Ascending aorta (tissue), 2 donors: ENCODE measurements at places on chromosomes 4 and X.

- no peak for DNase-seq
Observed at GRCh38 chr4:43224559-43224958, 332.0 kb downstream of the GRXCR1 start.

DNA sequence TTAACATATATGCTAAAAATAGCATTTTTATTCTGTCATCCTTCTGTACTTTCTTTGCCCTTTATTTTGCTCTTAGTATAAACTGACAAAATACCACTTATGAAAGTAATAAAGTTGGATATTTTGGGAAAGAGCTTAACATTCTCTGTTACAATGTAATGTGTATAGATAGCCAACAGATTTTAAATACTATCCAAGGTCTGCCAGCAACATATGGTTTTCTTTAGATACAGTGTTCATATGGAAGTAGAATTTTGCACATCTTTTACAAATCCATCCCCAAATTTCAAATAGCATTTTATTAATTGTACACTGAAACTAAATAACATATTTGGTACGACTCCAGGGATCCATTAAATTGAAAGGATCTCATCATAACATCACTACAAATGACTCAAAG is 268.6 kb upstream of the PCDH18 start:
- no peak for DNase-seq

- DNase-seq: no peak
Observed at GRCh38 chr4:147740176-147740575, 8.3 kb downstream of the ARHGAP10 start.

- DNase-seq: no peak
Observed at GRCh38 chr4:97868097-97868496, 275.2 kb downstream of the STPG2 start.

- no peak for DNase-seq
Observed at GRCh38 chrX:19739683-19740082, 147.7 kb downstream of the SH3KBP1 start.

GRCh38 chrX:87900320-87900908 is 382.8 kb downstream of the KLHL4 start:
- DNase-seq: no peak

DNA sequence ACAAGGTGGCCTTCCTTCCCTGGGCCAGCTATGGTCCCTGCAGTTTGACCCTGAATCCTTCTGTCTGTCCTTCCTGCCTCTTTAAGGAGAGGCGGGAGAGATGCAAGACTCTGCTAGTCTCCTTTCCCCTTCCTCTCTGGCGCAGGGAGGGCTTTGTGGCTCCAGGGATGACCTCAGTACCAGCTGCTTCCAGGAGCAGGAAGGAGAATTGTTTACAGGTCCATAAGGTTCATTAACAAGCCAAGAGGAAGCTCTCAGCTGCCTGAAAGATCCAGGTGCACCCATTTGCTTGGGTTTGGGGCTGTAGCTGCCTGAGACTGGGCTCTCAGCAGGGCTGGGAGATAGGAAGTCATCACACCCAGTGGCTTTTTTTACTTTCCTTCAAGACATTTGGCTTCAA is 4.0 kb upstream of the FATE1 start:
- DNase-seq: no peak

DNA sequence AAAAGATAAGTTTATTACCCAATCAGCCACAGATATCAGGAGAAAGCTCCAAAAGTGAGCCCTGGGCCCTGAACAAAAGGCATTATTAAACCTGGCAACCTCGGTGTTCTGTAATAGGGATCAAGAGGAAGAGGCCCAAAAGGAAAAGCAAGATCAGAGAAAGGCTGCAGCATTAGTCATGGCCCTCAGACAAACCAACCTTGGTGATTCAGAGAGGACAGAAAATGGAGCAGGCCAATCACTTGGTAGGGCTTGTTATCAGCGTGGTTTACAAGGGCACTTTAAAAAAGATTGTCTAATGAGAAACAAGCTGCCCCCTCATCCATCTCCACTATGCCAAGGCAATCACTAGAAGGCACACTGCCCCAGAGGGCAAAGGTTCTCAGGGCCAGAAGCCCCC is 75.7 kb downstream of the AGTR2 start:
- DNase-seq: no peak

- DNase-seq: no peak
Observed at GRCh38 chr4:15232366-15233263, 195.2 kb upstream of the C1QTNF7 start.

- DNase-seq: no peak
Observed at GRCh38 chrX:12115377-12115776, 22.9 kb upstream of the FRMPD4 start.

DNA sequence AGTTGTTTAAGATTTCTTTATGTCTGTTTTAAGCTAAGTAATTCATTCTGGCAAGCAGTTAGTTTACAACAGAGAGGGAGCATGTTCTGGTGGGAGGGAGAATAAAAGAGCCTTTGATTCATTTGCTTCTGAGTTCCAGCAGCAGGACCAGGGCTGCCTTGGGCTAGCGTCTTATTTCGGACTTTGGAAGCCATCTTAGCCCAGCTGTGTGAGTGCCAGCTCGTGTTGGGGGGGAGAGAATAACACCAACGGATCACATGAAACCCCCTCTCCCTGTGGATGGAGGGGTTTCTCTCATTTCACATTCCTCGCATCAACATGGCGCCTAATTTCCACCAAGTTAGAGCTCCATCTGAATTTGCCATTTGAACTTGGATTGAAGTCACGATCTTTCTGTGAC is 7.4 kb downstream of the GAB1 start:
- DNase-seq: no peak

- no peak for DNase-seq
Observed at GRCh38 chr4:184450743-184451535, 23.4 kb downstream of the IRF2 start.

DNA sequence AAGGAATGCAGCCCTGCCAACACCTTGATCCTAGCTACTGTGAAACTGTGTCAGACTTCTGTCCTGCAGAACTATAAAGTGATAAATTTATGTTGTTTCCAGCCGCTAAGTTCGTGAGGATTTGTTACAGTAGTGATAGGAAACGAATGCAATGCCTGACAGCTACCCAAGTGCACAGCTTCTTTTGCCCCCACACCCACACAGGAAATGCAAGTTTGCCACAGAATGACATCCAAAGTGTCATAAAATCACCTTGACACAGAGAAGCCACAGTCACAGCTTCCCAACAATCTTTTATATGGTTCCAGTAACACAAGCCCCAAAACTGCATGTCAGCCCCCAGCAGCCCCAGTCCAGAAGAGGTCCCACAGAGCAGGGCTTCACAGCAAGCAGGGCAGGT is 216.9 kb upstream of the S100G start:
- DNase-seq: no peak

GRCh38 chr4:37648084-37648817 is 37.9 kb downstream of the RELL1 start:
- peak; percentile 66 for DNase-seq

DNA sequence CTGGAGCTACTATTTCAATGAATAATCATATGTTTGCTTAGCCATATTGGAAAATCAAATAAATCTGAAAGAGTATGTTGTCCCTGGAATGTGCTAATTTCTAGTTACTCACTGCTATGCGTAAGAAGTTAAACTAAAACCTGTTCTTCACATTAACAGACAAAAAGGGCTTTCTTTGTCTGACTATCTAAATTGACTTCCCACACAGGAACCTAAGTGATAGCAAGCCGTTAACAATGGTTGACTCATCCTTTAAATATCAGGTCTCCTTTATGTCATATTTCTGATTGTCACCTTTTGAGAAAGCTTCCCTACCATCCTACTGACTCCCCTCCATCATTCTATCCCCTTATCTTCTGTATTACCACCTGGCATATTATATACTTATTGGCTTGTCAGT is 81.4 kb downstream of the AMELX start:
- DNase-seq: no peak

DNA sequence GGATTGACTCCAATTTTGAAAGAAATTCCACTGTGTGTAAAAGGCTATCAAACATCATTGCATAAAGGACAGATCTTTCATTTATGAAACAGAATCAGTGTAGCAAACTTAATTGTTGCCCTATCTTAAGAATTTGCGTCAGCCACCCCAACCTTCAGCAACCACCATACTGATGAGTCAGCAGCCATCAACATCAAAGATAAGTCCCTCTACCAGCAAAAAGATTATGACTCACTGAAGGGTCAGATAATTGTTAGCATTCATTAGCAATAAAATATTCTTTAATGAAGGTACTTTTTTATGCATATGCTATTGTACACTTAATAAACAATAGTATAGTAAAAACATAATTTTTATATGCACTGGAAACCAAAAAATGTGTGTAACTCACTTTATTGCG is 15.8 kb upstream of the GRSF1 start:
- no peak for DNase-seq

- no peak for DNase-seq
Observed at GRCh38 chr4:109441862-109442458, 8.3 kb downstream of the SEC24B start.

DNA sequence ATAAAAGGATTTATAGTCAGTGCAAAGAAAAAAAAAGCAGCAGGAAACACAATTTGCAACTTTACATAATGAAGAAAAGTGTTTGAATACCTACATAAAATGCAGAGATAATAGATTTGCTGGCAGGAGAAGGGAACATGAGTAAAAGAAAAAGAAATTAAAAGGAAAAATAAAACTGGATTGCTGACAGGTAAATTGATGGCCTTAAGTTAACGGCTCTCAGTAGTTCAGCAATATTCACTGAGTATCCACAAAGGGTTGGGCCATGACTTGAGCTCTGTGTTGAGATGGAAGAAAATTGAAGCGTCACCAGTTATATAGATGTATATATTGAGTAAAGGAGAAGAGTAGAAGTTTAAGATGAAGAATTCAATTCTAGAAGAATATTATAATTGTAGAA is 330.1 kb upstream of the VCX start:
- no peak for DNase-seq

DNA sequence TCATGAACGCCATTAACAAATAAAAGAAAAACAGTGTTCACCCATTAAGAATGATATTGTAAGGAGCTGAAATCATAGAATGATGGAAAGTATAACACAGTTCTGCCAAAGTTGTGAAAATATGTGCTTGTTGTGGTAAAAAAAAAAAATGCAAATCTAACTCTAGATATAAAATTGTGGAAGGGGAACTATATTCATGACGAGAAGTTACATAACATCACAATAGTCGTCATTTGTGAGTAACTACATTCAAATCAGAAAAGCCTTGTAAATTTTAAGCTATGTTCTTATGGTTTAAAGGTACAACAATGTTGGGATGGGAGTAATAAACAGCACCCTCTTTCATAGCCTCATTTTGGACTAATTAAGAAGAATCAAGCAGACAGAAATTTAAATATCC is 57.6 kb upstream of the PRDM8 start:
- DNase-seq: no peak

DNA sequence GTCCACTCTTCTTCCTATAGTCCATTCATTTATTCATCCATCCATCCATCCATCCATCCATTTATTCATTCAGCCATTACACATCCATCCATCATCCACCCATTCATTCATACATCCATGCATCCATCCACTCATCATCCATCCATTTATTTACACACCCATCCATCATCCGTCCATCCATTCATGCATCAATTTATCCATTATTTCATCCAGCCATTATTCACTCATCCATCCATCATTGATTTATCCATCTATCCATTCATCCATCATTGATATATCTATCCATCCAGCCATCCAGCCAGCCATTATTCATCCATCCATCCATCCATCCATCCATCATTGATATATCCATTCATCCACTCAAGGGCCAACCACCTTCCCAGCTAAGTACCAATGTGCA is 12.7 kb downstream of the CPZ start:
- no peak for DNase-seq

- no peak for DNase-seq
Observed at GRCh38 chr4:184463158-184463557, 11.2 kb downstream of the IRF2 start.

GRCh38 chr4:78480286-78480685 is 71.3 kb upstream of the ANXA3 start:
- DNase-seq: no peak

DNA sequence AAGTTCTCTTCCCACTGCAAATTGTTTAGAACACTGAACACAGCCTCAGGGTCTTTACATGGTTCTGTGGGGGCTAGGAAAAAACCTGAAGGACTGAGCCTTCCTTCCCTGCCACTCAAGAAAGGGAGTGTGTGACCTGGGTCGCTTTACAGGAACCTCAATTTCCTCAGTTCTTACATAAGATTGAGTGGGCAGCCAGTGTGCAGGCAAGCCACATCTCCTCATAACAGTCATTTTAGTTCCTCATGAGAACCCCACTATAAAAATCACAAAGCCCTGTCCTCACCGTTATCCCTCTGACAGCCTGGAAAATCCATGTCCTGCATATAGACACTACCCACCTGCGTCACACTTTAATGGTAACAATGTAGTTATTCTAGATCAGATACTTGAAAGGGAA is 2.1 kb upstream of the ETDC start:
- DNase-seq: no peak

DNA sequence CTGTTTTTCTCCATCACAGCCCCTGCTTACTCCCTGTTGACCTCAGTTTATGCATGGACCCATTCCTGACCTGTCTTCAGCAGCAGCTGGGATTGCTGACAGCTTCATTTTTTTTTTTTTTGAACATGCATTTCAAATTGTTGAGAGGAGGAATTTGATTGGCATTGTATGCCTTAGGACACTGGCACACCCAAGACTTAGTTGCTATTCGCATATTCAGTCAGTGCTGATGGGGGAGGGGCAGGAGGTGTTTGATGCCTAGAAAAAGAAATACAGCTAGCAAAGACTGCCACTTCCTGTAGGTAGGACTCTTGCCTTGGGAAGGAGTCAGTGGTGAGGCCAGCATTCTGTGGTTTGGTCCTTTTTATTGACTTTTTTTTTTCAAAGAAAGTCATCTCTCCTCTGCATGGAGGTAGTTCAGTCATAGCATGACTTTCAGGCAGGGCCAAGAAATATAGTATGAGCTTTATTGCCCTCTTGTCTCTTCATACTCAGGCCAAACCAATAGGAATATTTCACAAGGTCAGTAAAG is 33.6 kb upstream of the XK start:
- DNase-seq: no peak

GRCh38 chrX:150990910-150991309 is 7.8 kb downstream of the HMGB3 start:
- no peak for DNase-seq

DNA sequence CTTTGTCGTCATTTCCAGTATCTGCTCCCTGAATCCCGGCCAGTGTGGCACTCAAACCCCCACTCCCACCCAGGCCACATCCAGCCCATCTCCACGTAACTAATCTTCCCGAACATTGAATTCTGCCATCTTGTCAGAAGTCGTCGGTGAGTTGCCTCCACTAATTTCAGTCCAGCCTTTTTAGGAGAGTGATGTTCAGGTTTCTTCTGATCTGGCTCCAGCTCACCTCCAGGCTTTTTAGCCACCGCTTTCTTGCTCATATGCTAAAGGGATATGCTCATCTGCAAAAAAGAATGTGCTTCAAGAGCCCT is 1.3 kb downstream of the TMEM165 start:
- no peak for DNase-seq

GRCh38 chr4:94642561-94642866 is 115.2 kb upstream of the BMPR1B start:
- no peak for DNase-seq

GRCh38 chr4:18025288-18025687 is 3.7 kb upstream of the LCORL start:
- DNase-seq: no peak
